Left hindlimb (tissue), 1 donor: ENCODE measurements at places on chromosomes 1 and 21.

DNA sequence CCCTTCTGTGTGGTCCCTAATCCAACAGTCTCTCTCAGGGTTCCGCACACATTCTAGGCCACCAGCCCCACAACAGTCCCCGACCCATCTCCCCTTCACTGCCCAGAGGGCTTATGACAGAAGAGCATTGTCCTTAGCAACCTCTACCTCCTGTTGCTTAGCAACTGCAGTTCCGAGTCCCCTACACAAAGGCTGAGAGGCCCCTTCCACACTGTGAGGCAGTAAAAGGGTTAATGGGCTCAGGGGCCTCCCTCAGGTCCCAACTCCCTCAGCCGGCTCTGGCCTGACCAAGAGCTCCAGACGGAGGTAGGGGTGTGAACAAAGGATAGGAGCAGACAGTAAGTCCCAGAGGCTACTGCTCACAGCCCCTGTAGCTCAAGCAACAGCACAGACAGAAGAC lies 4.3 kb downstream of the IGSF9 start:
- DNase-seq: no peak

- no peak for DNase-seq
These were observed 75.6 kb downstream of the NEK7 start for GRCh38 chr1:198232378-198232777.

DNA sequence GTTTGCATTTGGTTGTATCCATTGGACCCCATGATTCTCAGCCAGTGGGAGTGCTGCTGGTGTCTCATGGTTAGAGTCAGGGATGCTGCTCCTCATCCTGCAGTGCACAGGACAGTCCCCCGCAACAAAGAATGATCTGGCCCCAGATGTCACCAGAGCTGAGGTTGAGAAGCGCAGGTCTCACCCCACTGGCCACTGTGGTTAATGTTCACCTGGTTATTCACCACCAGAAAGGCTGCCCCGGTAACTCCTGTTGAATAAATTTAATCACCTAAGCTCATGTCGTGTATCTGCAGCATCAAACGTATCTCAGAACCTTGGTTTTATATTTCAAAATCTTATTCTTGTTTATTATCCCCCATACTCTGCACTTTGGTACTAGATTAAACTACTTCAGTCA lies 75.8 kb downstream of the ATP5PO start:
- no peak for DNase-seq

DNA sequence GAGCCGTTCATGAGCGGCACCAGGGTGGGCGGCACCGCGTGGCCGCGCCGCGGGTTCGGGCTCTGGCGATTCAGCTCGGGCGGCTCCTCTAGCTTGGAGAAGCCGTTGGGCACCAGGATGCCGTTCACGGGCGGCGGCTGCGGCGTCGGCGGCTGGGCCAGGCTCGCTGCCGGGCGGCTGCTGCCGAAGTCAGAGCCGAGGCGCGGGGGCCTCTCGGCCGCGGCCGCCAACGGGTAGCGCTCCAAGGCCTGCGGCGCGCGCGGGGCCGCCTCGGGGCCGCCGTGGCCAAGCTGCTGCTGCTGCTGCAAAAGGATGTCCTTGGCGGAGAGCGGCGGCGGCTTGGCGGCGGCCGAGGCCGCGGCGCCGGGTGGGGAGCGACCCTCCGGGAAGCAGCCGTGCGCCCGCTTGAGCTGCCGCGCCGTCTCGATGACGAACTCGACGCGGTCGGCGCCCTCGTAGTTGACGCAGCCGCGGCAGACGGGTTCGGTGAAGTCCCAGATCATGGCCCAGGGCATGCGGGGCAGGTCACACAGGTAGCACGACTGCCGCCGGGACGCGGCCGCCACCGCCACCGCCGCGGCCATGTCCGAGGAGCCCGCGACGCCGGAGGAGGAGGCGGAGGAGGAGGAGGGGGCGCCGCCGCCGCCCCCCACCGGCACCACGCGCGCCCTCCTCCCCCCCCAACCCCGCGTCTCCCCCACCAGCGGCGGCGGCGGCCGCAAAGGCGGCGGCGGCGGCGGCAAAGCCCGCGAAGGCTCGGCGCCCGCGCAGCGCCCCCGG lies 877 bp downstream of the IRF2BP2 start:
- DNase-seq: peak; percentile 56

- DNase-seq: no peak
These were observed 13.1 kb downstream of the SLC5A9 start for GRCh38 chr1:48235652-48236051.

GRCh38 chr1:211831558-211832323 lies 1.2 kb upstream of the LPGAT1 start:
- DNase-seq: no peak

DNA sequence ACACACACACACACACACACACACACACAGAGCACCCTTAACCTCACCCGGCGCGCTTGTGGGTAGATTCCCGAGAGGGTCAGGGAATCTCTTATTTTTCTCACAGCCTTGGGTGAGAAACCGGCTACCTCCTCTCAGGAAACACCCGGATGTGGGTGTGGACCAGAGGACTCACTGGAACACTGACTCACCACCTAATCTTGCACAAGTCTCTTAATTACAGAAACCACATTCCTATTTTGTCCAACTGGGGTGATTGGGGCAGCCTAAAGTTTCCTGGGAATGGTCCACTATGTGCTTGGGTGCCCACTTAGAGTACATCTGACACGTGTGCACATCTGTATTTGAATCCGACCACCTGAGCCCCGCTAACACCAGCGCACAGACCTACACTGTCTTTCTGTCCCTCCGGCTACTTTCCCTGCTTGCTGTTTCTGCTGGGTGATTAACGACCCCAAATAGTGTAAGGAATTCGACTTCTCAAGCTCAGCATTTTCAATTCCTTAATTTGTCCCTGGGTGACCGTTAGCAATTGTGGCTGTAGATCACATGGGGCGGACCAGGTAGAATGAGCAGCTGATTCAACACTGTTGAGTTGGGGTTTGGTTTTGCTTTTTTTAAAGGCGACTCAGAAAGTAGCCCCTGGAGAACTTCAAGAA lies 14.0 kb upstream of the TBX15 start:
- peak; percentile 45 for DNase-seq
